ENCODE measurements at places on chromosomes 6 and 20.

DNA sequence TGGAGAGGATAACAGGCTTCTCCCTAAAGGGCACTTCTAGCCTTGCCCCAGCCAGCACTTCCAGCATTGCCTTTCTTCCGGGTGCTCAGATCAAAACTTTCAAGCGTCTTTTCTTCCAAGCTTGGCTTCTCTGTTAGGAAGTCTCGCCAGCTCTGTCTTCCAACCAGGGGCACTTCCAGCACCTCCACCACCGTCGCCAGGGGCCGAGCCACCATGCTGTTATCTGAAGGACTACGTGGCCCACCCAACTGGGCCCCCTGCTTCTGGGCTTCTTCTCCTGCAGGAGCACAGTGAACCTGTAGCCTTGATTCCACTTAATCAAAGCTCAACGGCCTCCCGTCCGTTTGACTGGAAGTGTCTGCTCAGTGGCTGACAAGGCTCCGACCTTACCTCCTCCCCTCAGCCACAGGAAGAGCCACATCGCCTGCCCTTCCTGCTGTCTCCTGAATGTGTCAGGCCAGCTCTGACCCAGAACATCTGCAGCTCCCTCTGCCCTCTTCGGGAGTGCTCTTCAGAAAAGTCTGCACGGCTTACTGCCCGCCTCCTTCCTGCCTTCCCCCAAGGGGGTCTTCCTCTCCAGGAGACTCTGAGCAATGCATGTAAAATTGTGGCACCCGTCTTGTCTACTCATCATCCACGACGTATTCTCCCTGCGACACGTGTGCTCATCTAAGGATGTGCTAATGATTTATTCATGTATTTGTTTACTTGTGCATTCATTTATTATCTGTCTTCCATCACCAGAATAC is 527.0 kb downstream of the CDH26 start:
- no peak for DNase-seq

GRCh38 chr6:39824030-39824926 is 32.1 kb downstream of the DAAM2 start:
- DNase-seq, result no peak

GRCh38 chr20:1474325-1474724 is 7.7 kb upstream of the NSFL1C start:
- no peak for DNase-seq

DNA sequence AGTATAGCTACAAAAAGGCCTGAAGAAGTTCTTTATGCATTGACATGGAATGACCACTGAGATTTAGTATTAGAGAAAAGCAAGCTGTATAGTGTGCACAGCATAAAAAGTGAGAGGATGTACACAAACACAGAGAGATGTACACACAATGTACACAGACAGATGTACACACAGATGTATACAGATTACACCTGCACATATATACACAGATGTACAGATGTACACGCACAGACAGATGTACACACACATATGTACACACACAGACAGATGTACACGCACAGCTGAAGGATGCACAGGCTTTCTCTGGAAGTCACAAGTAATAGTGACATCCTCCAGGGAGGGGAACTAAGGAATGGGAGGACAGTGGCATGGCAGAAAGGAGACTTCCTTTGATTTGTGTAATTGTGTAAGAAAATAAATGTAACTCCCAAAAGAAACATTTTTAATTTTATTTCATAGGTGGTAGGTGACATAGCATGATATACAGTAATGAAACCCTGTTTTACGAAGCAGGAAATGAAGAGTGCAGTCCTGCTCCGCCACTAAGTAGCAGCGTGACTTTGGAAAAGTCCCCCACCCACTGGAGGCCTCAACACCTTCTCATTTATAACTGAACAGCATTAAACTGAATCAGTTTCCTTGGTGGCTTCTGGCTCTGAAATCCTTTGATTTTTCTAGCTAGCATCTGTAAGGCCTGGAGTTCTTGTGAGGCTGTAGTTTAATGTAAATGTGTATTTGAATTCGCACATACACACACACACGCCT is 14.1 kb downstream of the NFATC2 start:
- DNase-seq, result no peak

DNA sequence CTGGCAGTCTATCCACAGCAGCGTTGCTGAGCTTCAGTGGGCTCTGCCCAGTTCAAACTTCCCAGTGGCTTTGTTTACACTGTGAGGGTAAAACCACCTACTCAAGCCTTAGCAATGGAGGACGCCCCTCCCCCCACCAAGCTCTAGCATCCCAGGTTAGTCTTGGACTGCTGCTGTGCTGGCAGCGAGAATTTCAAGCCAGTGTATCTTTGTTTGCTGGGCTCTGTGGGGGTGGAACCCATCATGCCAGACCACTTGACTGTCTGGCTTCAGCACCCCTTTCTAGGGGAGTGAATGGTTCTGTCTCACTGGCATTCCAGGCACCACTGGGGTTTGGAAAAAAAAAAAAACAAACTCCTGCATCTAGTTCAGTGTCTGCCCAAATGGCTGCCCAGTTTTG is 249.7 kb upstream of the SYNCRIP start:
- no peak for DNase-seq

GRCh38 chr20:2692036-2692885 is at the start of gene EBF4:
Gene EBF4 (plus strand): TSS chr20:2692780. CDS start chr20:2693646, 866 bp downstream.
- DNase-seq, result no peak

- DNase-seq, result no peak
These were observed 34.2 kb upstream of the SNRPB2 start for GRCh38 chr20:16695628-16696027.

- peak; percentile 94 for DNase-seq
These were observed at the start of gene SOX12 for GRCh38 chr20:325045-325888. Gene SOX12 (plus strand): TSS chr20:325552. CDS start chr20:325925, 373 bp downstream.

DNA sequence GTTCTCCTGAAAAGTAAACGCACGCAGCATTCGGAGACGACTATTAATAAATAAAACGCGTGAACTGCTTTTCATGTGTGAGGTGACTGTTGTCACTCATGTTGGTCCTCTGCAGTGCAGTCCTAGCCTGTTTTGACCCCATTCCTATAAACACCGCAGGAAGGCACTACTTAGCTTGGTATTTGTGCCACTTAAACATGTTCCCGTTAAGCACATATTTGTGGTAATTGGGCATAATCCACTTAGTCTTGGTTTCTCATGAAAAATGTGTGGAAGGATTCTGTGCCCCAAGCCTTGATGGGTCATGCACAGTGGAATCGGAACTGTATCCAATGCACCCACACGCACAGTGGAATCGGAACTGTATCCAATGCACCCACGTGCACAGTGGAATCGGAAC is 313.9 kb downstream of the THBS2 start:
- no peak for DNase-seq

- no peak for DNase-seq
These were observed 48.3 kb downstream of the PPP1R16B start for GRCh38 chr20:38853759-38854158.

GRCh38 chr6:46933751-46934150 is 12.0 kb upstream of the ADGRF5 start:
- no peak for DNase-seq

DNA sequence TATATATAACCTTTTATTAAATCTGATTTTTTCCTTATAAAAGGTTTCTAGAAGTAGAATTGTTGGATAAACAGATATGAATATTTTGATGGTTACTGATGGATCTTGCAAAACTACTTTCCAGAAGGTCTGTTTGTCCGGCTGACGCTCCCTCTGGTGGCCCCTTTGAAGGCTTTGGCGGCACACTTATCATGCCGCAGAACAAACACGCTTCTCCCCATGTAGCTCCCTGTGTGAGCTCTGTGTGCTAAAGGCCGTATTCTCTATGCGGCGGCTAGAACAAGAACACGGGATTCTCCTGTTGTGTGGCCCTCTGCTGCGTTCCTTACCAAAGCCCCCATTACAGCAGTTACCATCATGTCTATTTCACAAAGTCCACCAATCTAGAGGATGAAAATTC is 30.0 kb downstream of the PPP1R3G start:
- DNase-seq, result no peak

GRCh38 chr20:61389077-61389476 is 137.0 kb downstream of the CDH4 start:
- DNase-seq, result no peak

DNA sequence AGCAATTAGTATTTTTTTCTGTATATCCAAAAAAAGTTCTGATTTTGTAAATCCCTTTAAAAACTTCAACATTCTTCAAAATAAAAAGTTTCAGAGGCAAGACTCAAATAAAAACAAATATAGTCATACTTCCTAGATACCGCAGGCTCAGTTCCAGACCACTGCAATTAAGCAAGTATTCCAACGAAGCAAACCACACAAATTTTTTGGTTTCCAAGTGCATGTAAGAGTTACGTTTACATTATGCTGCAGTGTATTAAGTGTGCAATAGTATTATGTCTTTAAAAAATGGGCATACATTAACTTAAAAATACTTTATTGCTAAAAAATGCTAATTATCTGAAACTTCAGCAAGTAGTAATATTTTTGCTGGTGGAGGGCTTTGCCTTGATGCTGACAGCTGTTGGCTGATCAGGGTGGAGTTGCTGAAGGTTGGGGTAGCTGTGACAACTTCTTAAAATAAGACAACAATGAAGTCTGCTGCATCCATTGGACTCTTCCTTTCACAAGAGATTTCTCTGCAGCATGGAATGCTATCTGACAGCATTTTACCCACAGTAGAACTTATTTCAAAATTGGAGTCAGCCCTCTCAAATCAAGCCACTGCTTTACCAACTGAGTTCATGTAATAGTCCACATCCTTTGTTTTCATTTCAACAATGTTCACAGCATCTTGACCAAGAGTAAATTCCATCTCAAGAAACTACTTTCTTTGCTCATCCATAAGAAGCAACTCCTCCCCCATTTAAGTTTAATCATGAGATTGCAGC is 46.0 kb downstream of the PHIP start:
- DNase-seq, result no peak

GRCh38 chr20:56217829-56218228 is 30.7 kb upstream of the MC3R start:
- DNase-seq, result no peak

DNA sequence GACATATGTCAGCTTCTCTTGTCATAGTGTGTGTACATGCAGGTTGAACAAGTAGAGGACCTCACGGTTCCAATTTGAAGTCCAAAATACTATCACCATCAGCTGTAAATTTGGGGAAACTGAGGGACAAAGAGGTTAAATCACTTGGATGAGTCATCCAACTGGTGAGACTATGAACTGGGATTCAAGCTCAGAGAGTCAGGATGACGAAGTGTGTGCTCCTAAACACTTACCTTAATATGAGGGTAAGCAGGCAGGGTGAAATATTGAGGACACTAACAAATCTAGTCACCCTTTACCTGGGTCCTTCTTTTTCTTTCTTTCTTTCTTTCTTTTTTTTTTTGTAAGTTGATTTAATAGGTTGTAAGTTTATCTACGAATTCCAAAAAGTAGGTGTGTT is 198.3 kb downstream of the KCNQ5 start:
- DNase-seq, result no peak

Data from skin of body (tissue), 3 donors.